ENCODE measurements at places on chromosomes 11 and 22. TPM values are rescaled to one million over a fixed set of nuclear protein-coding genes. Genes with fewer than 3 reads are reported as not detected.

- DNase-seq = no peak
Observed at GRCh38 chr11:42825598-42825997, 486.2 kb upstream of the API5 start.

The HORMAD2 gene
- 1.2 TPM for total RNA-seq

The WNT7B gene
- total RNA-seq = 7.2 TPM

- DNase-seq = no peak
Observed at GRCh38 chr11:69705901-69706787, 2.3 kb upstream of the FGF19 start.

The DDI1 gene
- total RNA-seq = 0.72 TPM

GRCh38 chr22:35128637-35129036, 62.7 kb downstream of the ISX start:
- no peak for DNase-seq

The OR52H1 gene
- 1.7 TPM for total RNA-seq

DNA sequence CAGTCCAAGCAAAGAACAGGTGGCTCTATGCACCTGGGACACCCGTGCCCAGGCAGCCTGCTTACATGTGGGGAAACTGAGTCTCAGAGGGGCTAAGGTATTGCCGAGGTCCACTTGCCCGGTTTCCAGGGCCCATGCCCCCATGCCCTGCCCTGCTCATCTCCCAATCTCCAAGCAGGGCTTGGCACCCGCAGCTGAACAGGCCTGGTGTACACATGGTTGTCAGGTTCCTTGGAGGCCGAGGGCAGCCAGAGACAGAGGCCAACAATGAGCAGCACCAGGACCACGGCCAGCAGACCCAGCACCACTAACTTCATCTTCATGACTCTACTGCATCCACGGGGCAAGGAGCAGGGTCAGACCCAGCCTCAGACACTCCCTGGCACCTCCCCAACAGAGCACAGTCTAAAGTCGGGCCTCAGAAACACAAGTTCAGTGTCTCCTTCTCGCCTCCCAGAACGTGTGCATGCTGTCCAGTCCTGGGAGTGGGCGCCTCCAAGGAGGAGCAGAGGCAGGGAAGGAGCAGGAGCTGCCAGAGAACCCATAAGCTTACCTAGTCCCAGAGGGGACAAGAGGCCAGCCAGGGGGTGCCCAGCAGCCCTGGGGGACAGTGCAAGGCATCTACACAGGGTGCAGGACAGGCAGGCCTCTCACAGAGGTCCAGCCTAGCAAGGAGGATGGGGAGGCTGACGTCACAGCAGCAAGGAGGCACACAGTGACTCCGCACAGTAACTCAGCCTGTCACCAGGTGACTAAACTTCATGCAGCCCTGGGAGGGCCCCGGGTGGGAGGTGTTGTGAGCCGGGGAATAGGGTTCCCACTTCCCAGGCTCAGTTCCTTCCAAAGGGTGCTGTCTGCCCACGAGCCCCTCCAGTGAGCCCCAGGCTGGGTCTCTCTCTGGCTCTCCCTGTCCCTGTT, 20.2 kb upstream of the RGL4 start:
- no peak for DNase-seq

DNA sequence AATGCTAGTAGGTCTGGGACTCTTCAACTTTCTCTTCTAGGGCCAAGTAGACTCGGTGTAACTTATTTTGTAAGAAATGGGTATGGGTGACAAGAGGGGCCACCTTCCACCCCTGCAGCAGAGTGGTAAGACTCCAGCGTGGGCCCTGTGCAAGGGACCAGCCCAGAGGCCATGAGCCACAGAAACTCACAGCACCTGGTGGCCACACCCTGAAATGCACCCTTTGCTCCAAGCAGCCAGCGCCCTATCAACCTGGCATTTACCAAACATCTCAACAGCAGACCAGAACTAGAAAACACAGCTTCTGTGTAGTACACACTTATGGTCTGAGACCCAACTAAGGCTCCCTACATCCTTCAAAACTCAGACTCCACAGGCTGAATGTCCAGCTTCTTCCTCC, 5.7 kb downstream of the CDCA5 start:
- no peak for DNase-seq

The SCUBE1 gene
- 3.6 TPM for total RNA-seq

The FAM227A gene
- 3.1 TPM for total RNA-seq

The OR5P2 gene
- not detected for total RNA-seq

DNA sequence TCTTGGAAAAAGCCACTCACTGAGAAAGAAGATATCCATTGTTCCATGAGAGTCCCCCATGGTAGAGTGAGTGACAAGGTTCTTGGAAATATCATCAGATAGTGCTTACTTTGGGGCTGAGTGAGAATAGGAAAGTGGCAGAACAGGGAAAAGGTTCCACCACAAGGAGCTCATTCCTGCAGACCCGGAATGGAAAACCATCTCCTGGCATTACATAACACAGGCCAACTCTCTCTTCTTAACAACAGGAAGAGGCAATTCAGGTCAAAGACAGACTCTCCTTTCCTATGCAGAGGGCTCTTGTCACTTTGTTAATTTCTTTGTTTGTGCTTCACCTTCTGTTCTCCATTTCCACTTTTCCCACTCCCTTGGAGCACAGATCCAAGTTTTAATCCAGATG, 259.7 kb downstream of the KIRREL3 start:
- DNase-seq = no peak

DNA sequence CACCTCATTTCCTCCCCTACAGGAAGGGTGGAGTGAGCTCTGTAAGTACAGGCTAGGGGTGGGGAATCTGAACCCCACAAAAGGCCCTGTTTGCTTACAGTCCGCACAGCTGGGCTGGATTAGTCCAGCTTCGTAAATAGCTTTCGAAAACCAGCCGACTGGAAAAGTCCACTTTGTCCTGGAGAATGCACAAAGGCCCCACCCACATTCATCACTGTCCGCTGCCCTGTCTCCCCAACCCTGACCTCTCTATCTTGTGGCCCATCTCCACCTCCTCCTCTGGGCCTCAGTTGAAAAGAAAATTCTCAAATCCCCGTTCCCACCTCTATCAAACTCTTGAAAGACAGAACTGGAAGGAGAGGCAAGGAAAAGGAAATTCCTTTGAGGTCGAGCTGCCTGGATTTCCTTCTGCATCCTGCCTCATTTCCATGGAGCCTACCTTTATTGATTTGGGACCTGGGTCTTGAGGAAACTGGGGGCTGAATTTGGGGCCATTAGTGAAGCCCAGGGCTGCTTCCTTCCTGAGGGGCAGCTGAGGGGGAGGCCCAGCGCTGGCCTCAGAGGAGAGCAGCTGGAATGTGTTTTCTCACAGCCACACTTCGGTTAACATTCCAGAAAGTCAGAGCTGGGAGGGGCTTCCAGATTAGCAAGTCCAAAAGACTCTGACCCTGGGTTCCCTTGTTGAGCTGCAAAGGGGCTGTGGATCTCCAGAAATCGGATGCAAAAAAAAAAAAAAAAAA, 147.6 kb downstream of the FBXO7 start:
- DNase-seq = peak; percentile 97

DNA sequence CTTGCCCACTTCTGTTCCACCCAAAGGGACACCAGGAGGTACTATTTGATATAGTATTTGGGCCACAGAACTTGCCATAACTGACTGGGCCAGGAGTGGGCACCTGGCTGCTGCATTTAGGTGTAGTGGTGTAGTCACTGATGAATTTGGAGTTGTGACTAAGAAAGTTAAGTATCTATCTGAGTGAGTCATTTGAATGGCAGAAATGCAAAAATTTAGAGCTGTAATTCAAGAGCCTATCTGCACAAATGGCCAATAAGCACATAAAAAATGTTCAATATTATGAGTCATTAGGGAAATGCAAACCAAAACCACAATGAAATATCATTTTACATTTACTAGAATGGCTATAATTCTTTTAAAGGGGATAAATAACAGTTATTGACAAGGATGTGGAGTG, 14.7 kb downstream of the GLYATL2 start:
- no peak for DNase-seq

DNA sequence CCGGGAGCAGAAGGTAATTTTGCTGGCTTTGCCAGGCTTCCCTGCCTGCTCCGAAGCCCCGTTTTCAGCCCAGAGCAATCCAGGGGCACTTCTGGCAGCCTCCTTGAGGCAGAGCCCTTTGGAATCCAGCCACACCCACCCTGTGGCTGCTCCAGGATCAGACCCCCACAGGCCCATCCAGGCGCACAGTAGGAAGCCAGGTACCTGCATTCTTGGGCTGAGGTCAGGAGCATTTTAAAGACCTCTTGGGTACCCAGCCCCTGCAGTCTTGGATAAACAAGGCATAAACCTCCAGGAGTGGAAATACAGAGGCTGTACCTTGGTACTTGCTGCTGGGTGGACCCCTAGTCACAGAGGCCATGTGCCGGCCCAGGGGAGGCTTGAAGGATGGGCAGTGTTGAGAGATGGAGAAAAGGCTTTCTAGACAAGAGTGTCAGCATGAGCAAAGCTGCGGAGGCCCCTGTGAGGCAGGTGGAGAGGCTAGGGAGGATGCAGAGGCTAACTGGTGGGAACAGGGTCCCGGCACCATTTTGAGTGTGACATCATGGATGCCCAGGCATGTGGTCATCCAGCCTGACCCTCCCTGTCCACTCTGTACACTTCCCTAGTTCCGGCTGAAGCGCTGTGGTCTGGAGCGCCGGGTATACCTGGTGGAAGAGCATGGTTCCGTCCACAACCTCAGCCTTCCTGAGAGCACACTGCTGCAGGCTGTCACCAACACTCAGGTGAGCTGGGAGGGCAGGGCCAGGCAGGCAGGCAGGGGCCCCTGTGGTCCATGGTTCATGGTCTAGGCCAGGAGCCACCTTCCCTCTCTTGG, 3.9 kb downstream of the MUS81 start:
- DNase-seq = no peak

- DNase-seq = no peak
Observed at GRCh38 chr11:115049796-115050195, 371.5 kb downstream of the NXPE2 start.

The C11orf87 gene
- 4.1 TPM for total RNA-seq

The DCDC1 gene
- total RNA-seq = 15.4 TPM

- DNase-seq = no peak
Observed at GRCh38 chr11:30282289-30282631, 40.6 kb upstream of the ARL14EP start.

The CARD18 gene
- total RNA-seq = not detected

The CACNA1I gene
- total RNA-seq = 0.48 TPM

GRCh38 chr11:103699216-103699615, 337.2 kb upstream of the DDI1 start:
- DNase-seq = no peak

The RCOR2 gene
- total RNA-seq = 3.4 TPM

Measured in umbilical cord (tissue), 2 donors.